ENCODE measurements at places on chromosomes 12 and 14.

DNA sequence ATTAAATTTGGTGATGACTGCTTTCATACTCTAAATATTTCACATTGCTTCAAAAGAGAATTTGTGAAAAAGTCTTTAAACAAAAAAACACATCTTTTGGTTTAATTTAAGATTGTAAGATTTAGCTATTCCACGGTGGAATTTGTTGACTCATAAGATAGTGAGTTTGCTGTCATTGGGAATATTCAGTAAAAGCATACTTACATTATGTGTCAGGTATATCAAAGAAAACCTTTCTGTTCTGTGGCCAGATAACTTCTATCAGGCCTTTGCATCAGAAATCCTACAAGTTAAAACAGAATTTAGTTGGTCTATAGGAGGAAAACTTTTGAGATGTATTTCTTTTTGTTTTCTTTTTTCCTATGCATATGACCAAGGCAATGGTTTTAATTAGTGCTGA lies 148.8 kb upstream of the E2F7 start:
- no peak for DNase-seq

DNA sequence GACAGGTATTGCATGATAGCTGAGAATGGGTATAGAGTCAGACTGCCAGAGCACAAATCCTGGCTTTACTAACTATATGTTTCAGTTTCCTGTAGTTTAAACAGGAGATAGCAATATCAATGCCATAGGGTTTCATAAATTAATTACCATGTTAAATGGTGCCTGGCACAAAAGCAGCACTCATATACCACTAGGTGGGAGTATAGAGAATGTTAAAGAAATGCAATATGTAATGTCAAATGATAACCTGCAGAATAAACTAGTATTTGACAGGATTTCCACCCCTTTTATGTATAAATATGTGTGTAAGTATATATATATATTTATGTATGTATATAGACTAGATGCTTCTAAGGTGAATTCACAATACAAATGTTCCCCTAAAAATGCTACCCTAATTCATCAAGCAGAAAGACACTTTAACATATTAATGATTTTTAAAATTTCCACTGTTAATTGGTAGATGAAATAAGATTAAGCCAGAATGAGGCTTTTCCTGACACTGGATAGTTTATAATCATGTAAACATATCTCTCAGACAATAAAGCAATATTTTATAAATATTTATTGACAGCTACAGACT lies 8.6 kb downstream of the WDR89 start:
- DNase-seq = no peak

- DNase-seq = no peak
Measured at GRCh38 chr12:93895089-93895445, 217.9 kb downstream of the CRADD start.

DNA sequence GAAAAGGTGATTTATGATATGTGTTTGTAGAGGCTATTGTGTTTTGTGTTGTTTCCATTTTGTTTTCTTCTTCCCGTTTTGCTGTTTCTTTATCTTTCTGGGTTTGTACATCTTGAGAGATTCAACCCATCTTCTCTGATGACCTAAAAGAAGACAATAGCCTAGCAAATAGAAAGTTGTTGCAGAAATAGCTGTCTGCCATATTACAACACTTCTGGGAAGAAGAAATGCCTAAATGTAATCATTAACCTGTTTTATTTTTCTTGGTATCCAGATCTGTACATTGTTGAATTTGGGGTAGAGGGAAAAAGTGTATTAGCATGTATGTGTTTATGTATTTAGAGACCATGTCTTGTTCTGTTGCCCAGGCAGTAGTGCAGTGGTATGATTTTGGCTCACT lies 50.3 kb downstream of the SPATS2 start:
- no peak for DNase-seq

- no peak for DNase-seq
Measured at GRCh38 chr12:16370096-16370495, 22.7 kb downstream of the MGST1 start.

GRCh38 chr14:71416392-71416791 lies 509.1 kb downstream of the PCNX1 start:
- DNase-seq = no peak

- no peak for DNase-seq
Measured at GRCh38 chr14:28813810-28814209, 47.2 kb downstream of the FOXG1 start.

- no peak for DNase-seq
Measured at GRCh38 chr12:67993143-67993542, 3.9 kb downstream of the IFNG-AS1 start.

DNA sequence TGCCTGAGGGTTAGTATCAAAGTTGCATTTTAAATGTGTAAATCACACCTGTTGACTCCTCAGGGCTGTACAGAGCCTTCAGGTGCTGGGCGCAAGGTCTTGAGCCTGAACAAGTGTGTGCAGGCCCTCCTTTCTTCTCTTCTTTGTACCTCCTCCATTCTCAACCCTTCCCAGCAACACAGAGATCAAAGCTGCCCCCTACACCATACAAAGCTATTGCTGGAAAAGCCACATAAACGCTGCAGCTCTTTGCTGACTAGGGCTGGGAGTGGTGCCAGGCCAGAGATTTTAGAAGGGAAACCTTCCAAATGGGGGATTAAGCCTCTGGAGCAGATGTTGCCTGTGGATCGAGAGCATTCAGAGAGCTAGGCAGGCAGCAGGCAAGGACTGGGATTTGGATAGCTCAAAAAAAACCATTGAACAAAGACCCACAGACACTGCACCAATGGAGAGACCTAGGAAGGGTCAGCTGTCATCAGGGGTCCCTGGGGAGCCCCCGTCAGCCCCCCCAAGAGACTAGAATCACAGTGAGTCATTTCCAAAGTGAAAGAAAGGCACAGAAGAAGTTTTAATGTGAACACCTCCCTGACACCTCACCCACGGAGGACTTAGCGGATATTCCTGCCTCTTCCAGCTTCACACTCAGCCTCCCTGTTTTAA lies 18.2 kb upstream of the SUSD6 start:
- no peak for DNase-seq

DNA sequence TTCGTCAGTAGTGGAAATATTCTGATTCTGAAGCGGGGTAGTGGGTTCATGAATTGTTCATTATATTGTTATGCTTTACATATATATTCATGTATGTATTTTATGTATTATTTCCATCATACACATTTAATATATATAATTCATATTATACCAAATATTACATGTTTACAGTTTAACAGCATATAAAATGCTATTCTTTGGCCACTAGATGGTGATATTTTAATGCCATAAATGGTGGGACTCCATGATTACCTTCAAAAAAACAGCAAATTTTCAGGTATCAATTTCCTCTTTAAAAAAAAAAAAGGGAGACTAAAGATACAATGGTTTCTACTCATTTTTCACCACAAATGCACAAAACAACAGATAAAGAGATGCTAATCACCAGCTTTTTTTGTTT lies 41.0 kb downstream of the BDKRB1 start:
- DNase-seq = no peak

GRCh38 chr14:85878874-85879273 lies 348.9 kb downstream of the FLRT2 start:
- DNase-seq = no peak

DNA sequence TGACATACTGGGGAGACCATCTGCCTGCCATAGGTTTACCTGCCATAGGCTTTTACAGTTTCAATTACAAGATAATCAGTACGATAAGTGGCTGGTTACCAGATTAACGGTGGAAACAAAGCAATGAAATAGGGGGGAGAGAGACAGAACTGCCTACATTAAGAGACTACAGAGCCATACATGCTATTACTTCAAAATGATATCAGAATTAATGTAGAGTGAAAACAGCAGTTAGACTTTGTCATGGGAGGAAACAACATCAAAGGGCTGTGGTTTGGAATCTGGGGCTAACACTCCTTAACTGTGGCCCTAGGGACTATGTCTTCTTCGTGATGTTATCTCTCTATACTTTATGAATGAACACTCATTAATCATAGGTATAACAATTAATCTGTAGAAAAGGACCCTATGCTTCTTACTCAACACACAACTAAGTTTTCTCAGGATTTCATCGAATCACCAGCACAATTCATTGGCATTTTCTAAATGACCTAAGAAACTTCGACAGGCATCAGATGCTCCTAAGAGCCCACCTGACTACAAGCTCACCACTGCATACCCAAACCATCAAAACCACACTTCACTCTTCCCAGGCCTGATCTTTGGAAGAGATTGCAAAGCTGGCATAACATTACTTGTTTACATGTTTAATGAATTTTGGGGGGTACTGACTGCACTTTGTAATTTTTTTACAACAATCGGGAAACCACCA lies 475.6 kb upstream of the SOX5 start:
- DNase-seq = no peak

GRCh38 chr12:124277394-124278241 lies 17.3 kb upstream of the RFLNA start:
- no peak for DNase-seq

DNA sequence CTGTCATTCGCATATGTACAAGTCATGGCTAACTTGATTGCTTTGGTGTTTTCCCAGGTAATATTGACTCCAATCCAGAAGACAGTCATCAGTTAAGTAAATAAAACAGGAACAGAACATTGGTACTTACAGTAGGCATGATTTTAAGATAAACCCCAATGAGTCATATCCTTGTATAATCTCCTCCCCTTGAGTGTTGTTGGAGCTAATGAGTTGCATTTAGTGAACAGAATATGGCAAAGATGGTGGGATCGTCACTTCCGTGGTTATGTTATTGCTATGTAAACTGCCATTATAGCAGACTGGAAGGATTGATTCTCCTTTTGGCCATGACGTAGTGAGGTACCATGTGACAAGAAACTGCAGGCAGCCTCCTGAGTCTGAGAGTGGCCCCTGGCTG lies 102.2 kb downstream of the TMX1 start:
- DNase-seq = no peak

DNA sequence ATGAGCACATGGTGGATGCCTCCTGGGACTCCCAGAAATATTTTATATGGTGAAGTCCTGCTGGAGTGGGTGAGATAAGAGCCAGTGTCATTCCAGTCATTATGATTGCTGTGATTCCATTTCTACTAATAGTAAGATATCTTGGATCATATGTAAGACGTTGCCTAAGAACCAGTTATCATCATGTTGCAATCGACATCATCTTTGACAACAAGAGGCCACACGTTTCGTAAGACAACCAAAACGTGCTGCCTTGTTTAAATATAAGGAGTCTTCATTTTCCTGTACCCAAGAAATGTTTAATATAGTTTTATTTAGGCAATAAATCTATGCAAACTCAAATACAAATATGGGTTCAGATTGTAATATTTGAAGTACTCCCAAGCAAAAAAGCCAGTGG lies 58.4 kb downstream of the SPTSSA start:
- no peak for DNase-seq

DNA sequence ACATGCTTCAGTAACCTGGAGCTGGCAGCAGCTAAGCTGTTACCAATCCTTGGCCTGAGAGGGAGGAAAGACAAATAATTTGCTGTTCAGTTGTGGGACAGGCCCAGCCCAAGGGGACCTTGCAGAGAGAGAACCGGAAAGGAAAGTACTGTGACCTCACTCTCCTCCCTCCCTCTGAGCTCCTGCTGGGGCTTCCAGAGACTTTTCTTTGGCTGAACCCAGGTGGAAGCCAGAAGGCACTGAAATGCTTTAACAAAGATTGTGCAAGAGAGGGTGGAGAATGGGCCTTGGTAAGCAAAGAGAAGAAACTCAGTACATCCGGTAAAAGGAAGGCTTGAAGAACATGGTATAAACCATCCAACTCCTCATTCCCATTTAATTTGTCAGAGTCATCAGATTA lies 457.1 kb downstream of the GLT1D1 start:
- DNase-seq = no peak

- DNase-seq = no peak
Measured at GRCh38 chr12:132222096-132222807, 78.0 kb downstream of the NOC4L start.

DNA sequence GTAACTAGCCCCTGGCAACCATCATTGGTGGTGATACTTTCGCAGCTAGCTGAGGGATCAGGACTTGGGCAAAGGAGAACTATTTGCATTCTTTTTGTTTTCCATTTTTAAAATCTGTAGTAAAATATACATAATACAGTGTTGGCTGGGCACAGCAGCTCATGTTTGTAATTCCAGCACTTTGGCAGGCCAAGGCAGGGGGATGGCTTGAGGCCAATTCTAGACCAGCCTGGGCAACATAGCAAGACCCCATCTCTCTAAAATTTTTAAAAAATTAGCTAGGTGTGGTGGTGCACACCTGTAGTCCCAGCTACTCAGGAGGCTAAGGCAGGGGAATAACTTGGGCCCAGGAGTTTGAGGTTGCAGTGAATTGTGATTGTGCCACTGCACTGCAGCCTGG lies 20.0 kb downstream of the TFCP2 start:
- DNase-seq = no peak
